ENCODE measurements at places on chromosomes 1 and 21.

- no peak for DNase-seq
Observed at GRCh38 chr21:16644685-16645084, 868.2 kb upstream of the CXADR start.

DNA sequence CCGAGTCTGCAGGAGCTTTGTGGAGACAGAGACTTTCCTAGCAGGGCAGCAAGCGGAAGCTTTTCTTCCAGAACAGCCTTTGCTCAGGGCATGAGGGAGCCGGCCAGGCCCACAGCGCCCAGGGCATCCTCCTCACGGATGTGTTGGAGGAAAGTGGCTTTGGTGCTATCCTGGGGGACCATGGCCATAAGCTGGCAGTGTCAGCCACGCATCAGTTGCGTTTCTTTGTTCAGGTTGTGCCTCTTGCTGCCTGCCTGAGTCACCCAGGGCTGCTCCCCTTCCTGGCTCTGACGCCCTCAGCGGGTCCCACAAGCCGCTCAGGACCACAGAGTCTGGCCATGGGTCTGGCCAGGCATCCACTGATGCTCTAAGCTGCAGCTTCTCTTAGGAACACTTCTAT is 39.6 kb upstream of the PRSS38 start:
- DNase-seq = no peak

DNA sequence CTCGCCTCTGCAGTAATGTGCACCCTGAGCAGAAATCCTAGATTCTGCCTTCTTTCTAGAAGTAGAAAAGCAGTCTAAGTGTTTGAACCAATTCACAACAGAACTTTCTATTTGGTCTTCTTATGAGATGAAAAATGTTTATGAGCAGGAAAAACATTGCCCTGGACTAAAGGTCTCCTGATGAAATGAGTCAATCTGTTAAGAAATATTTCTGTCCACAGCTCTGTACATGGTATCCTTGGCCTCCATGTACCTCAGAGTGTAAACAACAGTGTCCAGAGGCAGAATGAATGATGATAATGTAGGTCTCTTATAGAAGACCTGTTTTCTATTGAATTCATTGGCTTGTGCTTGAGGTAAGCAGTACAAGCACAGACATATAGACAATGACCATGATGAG is 6.2 kb upstream of the APCS start:
- no peak for DNase-seq

GRCh38 chr1:229900220-229900619 is 166.8 kb upstream of the GALNT2 start:
- DNase-seq = no peak

GRCh38 chr1:243525085-243525487 is 269.2 kb downstream of the SDCCAG8 start:
- DNase-seq = no peak

- no peak for DNase-seq
Observed at GRCh38 chr1:110086961-110087360, 16.5 kb upstream of the ALX3 start.

DNA sequence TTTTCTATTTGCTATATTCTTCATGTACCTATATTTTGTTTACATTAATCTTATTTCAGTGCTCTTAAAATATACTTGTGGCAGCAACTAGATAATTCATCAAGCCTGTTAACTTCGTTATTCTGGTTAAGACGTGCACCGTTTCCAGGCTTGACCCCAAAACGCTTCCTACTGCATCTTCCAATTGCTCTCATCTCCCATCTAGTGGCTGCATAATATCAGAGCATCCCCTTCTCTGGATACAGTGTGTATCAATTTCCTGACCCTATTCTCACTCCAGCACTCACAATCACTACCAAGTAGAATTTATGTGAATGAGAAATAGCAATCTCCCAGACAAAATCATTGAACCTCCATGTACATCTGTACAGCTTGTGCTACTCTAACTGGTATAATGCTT is 1280.3 kb upstream of the B3GALT2 start:
- no peak for DNase-seq

GRCh38 chr21:35222021-35222420 is 172.9 kb upstream of the RUNX1 start:
- DNase-seq = no peak

DNA sequence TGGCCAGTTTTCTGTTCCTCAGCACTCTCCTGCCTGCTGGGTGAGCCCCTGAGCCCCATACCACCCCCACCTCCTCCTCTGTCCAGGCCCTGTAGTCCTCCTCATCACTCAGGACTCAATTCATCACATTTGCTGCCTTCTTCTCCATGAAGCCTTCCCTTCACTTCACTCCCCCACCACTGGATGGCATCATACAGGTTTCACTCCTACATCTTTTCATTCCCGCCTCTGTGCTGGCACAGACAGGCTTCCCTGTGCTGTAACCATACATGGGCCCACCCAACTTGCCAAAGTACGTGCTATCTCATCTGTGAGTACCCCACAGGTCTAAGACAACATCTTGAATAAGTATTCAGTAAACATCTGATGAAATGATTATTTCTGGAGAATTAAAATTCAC is 56.9 kb downstream of the SLC45A1 start:
- peak; percentile 20 for DNase-seq

DNA sequence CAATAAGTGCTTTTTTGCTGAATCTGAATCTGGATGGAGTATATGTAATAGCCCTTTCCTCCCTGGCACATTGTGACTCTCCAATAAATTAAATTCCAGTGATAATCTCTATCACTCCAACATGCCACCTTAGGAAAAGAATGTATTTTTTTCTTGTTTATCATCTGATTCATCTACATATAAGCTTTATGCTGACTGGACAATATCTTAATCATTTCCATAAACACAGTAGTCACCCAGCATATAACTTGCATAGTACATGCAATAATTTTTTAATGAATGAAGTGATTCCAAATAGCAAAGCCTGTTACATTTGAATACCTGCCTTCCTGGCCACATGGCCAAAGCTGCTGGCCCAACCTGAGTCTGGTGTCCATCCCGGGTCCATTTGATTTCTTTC is 477.6 kb upstream of the USP24 start:
- no peak for DNase-seq

DNA sequence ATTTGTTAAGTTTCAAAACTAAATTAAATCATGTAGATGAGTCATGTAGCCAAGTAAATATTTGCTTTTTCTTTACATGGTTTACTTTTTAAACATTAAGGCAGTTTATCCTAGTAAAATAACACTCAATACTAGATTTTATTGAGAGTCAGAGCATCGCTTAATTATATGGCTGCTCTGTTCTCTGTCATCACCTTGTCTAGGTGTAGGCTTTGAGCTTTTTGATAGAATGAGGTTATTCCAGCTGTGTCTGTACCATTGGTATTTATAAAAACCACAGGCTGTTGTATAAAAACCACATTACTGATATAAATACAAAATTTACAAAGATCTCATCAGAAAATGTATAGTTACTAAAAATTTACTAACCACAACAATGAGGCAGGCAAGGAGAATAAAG is 42.5 kb upstream of the GPR52 start:
- no peak for DNase-seq

GRCh38 chr1:204102739-204103430 is 30.0 kb downstream of the SOX13 start:
- no peak for DNase-seq

GRCh38 chr1:204940591-204940990 is 69.9 kb downstream of the NFASC start:
- DNase-seq = no peak

GRCh38 chr1:69711190-69711930 is 143.6 kb downstream of the LRRC7 start:
- no peak for DNase-seq

Measured in CD4-positive, alpha-beta T cell treated with Interleukin-12 subunit alpha and Interleukin-12 subunit beta, for 1 hour (primary cell).